ENCODE measurements at places on chromosomes 5 and 9.
A peak's percentile ranks its signal among the peaks of the same experiment; 100 is the strongest.

- no peak for DNase-seq
These were observed 15.9 kb downstream of the P4HA2 start for GRCh38 chr5:132211787-132212186.

DNA sequence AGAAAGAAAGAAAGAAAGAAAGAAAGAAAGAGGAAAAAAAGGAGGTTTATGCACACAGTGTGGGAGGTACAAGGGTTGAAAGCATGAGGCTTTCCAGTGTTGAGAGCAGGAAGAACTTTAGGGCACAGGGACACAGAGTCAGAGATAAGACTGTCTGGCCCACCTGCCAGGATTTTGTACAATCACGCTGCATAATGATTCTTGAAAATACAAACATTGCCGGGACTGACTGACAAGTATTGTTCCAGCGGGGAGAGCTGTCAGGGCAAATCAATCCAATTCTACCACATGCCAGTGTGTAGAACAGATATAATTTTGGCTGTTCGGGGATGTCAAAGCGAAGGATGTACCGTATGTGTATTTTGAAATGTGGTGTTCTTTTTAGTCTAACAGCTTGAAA is 254.7 kb downstream of the NTRK2 start:
- DNase-seq, result no peak

DNA sequence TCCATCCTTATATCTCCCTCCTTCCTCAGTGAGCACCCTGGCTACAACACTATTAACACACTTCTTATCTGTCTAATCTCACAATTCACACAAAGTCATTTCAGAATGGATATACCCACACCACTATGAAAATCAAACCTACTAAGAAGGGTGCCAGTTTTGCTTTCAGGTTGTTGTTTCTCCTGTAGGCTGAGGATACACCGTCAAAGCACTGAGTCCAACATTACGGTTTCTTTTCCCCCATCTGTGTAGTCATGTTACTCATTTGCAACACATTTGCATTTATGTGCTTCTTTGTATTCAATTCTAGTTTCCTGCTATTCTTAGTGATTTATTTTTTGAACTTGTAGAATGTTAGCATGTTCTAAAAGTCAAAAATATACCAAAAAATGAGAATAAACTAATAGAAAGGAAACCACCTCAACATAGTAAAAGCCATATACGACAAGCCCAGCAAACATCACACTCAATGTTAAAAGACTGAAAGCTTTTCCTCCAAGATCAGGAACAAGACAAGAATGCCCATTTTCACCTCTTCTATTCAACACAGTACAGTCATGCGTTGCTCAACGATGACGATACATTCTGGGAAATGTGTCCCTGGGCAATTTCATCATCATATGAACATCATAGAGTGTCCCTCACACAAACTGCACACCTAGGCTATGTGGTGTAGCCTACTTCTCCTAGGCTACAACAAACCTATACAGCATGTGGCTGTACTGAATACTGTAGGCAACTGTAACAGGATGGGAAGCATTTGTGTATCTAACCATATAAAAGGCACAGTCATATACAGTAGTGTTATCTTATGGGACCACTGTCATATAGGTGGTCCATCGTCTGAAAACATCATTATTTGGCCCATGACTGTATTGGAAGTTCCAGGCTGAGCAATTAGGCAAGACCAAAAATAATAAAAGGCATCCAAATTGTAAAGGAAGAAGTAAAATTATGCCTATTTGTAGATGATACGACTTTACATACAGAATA is 6.3 kb downstream of the ROR2 start:
- no peak for DNase-seq

DNA sequence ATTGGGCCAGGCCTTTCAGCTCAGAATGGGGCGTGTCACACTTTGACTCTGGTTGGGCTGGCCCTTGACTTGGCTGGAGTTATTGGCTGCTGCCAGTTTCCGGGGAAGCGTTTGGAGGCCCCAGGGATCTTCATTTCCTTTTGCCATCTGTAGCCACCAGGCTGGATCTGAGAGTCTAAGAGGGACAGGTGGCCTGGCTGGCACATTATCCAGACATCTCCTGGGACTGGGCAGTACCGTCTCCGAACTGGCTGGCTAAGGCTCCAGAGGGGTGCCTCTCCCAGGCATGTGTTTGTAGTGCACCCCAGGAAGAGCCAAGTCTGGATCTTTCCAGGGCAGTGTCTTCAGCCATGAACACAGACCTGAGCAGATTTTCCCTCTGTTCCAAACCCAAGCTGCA is 9.7 kb upstream of the JADE2 start:
- DNase-seq, result peak; percentile 33

DNA sequence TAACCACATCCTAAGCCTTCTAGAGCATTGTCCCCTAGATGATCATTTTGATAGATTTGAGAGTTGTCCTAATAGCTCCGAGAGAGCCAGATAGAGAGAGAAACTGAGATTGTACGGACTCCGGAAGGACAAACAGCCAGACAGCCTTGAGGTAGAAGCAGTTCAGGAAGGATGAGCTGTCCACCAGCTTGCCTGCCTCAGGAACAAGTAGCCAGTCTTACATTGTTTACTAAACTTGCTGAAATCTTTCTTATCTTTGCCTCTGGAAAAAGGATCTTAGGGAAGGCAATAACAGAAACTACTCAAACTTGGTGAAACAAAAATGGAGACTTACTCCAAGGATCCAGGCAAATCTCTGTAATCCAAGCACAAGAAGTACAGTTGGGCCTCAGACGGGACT is 39.0 kb upstream of the SAP30L start:
- no peak for DNase-seq

GRCh38 chr5:4647955-4648354 is 492.2 kb upstream of the ADAMTS16 start:
- DNase-seq, result no peak

DNA sequence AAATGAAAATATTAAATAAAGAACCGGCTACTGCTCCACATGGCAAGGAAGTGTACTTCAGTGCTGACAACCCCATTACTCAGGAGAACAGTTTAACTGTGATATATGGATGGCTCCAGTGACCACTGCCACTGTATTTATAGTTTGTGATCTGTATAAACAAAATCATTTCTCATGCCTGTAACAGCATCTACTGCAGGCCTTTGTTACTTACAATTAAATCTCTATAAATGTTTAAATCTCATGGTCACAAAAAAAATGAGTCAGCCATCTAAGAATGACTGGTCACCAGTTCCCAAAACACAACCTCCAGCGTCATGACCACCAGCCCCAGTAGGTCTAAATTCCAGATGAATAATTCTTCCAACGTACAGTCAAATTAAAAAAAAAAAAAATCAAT is 24.6 kb downstream of the SERINC5 start:
- no peak for DNase-seq

GRCh38 chr9:34701023-34701768 is 8.7 kb downstream of the CCL21 start:
- no peak for DNase-seq

All from NCI-H82 (cell line).